ENCODE measurements at places on chromosomes 5 and 9.
A peak's percentile ranks its signal among the peaks of the same experiment; 100 is the strongest.

GRCh38 chr5:94027145-94027544, 285.7 kb upstream of the POU5F2 start:
- no peak for DNase-seq

DNA sequence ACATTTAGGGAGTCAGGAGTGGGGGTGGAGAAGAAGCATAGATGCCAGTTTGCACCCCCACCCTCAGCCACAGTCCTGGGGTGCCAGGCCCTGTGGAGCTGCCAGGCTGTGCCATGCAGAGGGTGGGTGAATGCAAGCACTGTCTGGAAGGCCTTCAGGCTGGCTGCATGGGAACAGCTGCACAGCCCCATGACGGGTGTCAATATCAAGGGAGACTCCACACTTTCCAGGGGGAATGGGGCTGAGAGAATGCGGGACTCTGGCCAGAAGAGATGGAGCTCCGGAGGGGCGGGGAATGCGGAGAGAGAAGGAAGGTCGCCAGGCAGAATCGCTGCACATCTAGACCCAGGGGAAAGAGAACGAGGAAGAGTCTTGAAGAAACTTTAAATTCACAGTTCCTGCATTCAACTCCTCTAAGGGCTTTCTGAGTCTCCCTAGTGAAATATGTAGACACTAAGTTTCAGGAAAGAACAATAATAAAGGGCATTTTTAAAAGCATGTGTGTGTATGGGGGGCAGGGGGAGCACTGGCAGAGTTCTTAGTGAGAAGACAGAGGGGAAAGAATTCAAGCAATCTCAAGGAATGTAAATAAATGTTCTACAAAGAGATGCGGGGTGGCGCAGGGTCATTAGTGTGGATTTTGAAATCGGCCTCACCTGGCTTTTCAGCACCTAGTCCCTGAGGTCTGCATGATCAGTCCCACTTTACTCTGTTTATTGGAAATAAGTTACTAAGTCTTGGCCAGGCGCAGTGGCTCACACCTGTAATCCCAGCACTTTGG, 59.1 kb downstream of the BOD1 start:
- DNase-seq, result no peak

DNA sequence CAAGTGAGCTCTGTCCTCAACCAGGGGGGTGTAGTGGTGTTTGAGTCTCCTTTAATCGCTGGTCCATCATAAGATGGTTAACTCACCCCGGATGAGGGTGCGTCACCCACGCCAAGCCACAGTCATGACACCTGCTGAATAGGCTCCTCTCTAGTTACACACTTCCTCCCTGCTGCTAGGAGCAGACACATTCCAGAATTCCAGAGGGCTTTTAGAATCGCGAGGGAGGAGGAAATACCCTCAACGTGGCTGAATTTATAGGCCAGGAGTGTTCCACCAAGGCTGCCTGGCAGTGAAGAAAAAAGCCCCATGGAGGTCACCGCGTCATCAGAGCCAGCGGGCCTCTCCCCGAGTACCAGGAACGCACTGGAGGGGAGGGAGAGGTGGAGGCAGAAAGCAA, 5.1 kb downstream of the GLRX start:
- DNase-seq, result no peak

- DNase-seq, result no peak
Observed at GRCh38 chr9:128891321-128892220, 9.6 kb downstream of the LRRC8A start.

GRCh38 chr5:135553688-135554462, 18.1 kb upstream of the NEUROG1 start:
- no peak for DNase-seq

DNA sequence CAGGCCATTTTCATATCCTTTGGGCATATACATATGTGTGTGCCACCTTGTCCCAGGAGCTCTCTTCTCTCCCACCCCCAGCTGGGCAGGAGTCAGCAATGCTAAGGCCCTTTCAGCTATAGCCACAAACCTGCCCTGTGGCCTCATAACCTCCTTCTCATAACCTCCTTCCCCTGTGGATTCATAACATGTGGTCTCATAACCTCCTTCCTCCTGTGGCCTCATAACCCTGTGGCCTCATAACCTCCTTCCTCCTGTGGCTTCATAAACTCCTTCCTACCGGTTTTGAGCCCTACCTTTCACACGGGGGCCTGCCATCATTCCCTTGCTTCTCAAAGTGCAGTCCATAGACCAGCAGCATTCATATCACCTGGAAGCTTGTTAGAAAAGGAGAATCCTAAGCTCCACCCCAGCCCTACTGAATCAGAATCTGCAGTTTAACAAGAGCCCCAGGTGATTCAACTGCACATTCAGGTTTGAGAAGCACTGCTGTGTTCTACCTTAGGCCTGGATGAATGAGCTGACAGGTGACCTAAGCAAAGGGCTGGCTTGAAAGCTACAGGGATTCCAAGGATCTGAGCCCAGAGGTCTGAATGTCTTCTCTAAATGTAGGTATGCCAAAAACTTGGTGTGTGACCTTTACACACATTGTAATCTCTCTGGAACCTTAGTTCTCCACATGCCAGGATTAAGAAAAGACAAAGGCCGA, 41.9 kb upstream of the PLPP6 start:
- DNase-seq, result no peak

DNA sequence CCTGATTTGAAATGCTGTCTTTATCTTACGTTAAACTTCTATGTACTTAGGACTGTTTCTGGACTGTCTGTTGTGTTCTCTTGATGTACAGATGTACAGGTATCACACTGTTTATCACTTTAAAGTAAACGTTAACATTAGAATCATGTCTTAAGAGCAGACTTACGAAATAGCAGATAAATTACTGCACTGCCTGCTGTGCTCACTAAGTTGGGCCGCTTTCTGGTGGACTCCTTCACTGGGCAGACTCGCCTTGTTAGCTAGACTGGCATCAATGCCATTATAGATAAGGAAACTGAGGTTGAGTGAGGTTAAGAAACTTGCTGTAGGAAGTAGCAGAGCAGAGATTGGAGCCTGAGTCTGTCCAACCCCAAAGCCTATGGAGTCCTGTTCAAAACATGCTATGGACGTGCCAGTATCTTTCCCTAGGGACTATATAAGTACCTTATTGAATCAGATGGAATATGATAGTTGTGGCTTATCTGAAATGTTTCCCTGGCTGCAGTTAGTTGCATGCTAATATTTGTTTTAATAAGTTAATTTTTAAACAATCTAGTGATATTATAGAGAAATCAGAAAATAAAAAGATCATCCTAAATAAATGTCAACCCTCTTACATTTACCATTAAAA, 16.9 kb downstream of the ZNF618 start:
- no peak for DNase-seq

GRCh38 chr9:16921855-16922254, 51.4 kb upstream of the BNC2 start:
- peak; percentile 2 for DNase-seq

DNA sequence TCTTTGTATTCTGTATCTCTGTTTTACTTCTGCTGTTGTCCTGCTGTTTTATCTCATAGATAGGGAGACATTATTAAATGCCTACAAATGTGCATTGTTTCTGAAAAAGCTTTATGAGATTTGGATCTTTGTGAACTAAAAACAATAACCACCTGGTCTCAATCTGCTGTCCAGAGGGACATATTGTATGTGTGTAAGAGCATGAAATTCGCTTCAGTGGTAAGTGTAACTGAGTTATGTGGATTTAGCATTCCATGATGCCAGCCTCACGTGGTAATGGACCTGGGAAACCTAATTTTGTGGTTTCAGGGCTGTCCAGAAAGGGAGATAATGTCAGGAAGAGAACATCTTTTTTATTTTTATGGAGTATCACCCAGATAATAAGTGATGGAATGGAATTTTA, 119.3 kb downstream of the GDNF start:
- DNase-seq, result no peak

DNA sequence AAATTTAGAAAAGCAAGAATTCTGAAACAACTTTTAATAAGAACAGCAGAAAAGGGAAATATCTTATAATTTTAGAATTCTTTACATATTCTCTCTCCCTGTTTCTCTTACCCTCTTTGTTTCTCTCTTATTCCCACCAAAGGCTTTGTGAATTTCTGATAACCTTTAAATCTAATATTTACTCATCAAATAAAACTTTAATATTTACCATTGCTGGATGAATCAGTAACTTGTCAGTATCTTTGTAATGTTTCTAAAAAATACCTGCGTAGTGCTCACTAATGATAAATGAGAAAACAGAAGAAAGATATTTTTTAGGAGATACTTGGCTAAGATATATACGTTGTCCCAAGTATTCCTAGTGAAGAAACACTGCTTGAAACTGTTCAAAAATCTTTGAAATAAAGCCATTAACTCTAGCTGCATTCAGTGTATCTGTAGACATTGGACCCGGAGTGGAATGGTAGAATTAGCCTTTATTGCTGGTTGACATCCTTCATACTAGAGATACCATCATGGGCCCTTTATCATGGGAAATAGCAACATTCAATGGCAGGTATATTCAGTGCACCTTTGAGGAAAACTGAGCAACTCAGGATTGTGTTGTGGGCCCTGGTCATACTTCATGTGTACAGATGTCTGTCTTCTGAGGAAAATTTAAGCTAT, 2160.4 kb downstream of the MAT2B start:
- no peak for DNase-seq

DNA sequence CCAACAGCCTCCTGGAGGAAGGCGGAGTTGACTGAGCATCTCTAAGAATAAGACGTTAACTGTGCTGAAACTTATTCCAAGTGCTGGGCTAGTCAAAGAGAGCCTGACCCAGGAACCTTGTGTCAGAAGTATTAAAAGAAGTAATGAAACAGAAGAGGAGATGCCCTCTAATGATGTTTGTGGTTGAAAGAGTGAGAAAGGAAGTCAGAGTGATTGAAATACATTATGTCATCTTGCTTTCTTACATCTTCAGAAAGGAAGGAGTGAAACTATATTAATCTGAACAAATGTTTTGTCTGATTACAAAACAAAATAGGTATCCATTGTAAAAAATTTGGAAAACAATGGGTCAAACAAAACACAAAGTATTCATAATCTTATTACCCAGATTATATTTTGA, 460.7 kb downstream of the NTRK2 start:
- DNase-seq, result no peak

DNA sequence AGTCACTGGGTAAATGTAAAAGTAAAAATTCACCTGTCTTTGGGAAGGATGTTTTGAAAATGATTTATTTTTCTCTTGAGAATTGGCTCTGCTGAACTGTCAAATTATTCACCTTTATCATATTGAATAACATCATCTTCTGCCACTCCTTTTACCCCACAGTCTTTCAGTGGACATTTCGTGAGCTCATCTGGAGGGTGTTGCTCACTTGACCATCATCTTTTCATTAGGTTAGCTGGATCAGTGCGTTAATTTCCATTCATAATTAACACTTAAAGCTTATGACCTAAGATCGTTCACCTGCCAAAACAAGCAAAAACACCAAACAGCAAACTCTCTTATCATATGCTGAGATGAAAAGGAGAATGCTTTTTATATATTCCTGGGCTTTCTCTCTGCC, 53.4 kb upstream of the TNFAIP8 start:
- DNase-seq, result no peak

DNA sequence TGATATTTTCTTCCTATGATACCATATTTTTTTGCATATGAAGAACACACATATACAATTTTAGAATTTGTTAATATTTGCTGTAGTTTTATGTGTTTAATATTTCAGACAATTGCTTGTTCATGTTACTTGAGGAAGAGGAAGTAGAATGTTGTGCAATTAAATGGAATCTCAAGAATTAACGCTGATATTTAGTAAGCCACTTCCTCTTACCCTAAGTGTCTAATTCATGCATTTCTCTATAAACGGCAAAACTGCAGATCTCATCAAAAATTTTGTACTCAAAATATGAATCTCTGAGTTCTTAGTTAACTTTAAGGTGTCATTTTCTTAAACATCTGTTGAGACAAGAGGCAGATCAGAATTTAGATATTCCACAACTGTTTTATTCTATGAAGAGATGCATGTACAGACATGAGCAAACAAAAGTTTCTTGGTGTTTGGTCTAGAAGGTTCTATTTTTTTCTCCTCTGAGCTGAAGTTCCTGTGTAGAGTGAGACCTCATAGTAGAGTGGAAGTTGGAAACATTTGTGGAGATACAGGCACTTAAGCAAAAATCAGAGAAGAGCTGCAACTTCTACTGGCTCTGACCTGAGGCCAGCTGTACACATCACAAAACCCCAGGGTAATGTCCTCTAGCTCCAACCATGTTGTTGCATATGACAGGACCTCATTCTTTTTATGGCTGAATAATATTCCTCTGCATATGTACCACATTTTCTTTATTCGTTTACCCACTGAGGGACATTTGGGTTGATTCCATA, 16.6 kb upstream of the TGFBI start:
- DNase-seq, result no peak

DNA sequence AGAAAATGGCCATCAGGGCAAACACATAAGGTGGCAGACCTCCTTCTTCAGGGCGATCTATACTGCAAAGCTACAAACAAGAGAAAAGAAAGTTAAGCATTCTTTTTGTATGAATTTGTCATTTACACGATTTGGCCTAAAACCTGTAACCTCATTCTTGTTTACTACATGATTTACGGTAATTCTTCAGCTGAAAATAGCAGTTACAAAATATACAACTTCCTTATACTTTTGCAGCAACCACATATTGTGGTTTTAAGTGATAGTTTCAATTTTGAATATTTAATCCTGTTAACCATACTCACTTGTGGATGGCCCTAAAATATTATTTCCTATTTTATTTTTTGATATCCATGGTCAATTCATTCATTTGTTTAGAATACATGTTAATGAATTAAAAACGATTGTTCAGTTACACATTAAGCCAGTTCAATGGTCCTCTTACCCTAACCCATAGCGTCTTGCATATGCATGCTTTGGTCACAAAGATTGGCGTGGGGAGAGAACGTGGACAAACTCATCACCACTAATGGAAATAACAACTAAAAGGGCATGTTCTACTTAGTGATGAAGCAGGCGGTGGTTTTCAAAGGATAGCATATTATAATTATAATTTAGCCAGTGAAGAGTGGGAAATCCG, 16.6 kb downstream of the TUT7 start:
- DNase-seq, result no peak

DNA sequence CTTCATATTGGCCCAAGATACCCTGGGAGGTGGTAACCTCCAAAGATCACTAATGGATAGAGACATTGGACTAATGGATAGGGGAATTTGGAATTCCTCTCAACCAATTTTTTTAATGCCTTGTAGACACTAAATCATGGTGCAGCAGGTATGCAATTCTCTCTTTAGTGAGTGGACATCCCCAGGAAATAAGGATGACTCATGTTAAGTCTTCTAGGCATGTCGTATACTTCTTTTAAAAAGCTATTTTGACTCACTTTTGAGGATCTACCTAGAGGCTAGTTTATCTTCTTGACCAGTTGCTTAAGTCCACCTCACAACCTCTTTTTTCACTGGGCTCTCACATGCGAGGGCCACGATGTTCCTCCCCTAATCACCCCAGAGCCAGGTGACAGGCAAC, 211.6 kb upstream of the CDH12 start:
- no peak for DNase-seq

DNA sequence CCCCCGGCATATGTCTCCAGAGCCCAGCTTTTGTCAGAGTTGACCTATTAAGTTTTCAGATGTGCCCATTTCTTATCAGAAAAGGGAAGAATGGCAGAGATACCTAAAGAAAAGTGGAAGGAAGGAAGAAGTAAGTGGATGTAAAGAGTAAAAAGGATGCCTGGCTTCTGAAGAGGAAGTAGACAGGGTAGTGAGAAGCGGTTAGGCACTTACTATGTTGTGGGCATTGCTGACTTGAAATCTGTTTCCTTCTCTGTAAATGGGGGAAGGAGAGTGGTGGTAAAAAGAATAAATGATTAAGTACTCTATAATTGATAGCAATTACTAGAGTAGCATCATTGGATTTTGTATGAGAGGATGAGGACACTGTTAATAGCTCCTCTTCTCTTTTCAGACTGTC, 9.9 kb downstream of the ANP32B start:
- no peak for DNase-seq
